ENCODE measurements at places on chromosomes 5 and 9.
A peak's percentile ranks its signal among the peaks of the same experiment; 100 is the strongest.

DNA sequence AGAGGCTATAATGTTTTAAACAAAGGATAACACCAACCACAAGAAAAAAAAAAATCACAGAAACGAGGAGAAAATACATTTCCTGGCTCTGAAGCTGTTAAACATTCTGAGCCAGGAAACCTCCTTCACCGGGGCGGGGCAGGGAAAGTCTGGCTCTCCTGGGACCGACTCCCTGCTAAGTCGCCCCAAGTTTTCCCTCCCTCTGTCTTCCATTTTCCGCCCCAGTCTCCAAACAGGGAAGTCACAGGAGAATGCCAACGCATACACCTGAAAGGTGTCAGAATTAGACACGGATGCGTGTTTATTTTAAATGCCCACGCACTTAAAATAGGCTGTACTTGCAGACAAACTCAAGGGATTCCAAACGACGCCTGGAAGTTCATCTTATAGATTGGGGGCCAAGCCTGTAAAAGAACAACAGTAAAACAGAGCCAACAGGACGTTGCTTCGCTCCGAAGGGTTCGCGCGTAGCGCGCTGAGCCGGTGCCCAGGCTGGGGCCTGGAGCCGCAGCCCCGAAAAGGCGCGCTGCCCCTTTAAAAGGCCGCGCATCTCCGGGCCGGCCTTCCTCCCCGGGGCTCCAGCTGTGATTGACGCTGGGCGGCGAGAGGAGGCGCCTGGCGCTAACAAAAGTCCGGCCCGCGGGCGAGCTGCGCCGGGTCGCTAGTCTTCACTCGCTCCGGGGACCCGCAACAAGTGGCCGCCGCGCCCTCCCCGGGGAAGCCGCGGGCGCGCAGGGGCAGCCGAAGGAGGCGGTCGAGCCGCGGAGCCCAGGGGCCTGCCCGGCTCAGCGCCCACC, at the start of gene FBXL7:
Gene FBXL7, plus strand, starts transcription at position 653 of the 797 bp plus-strand sequence.
- peak; percentile 22 for DNase-seq

- DNase-seq, result peak; percentile 5
These were observed 106.3 kb upstream of the SNX2 start for GRCh38 chr5:122668552-122668951.

DNA sequence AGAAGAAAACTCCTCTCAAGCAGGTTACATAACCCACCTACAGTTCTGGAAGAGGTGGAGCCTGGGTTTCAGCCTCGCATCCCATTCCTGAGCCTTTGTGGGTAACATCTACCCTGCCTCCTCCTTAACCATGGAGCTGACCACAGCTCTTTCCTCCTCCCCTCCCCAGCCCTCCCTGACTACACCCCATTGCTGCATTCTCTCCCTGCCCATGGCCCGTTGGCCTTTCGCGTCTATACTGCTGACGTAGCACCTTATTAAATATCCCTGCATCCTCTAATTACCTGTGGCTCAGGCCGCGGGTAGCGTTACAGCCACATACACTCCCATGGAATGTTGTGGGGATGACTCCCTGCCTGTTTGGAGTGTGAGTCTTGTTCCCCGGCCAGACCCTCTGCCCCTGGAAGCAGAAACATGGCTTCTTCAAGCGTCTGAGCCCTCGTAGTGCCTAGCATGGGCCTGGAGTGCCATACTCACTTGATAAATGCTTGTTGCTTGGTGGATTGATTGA, 72.8 kb downstream of the WWC1 start:
- no peak for DNase-seq

- DNase-seq, result no peak
These were observed 29.8 kb upstream of the RPL26L1 start for GRCh38 chr5:172929371-172929838.

- DNase-seq, result peak; percentile 51
These were observed 2.2 kb downstream of the HNRNPA0 start for GRCh38 chr5:137751869-137752491.

GRCh38 chr5:170362102-170362501, 27.1 kb downstream of the KCNMB1 start:
- no peak for DNase-seq

DNA sequence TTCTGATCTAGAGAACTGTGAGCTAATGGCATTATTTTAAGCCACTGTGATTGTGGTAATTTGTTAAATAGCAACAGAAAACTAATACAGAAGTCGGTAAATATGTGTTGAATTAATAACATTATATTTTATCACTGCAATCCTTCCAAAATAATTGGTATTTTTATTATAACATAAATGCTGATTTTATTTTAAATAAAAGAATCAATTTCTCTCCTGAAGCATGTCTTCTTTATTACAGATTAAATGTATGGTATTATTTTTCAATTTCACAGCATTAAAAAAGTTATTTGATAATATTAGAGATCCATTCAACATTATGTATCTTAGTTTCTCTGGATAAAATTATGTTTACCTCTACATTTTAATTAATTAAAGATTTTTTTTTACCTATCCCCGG, 165.5 kb upstream of the EDIL3 start:
- no peak for DNase-seq

DNA sequence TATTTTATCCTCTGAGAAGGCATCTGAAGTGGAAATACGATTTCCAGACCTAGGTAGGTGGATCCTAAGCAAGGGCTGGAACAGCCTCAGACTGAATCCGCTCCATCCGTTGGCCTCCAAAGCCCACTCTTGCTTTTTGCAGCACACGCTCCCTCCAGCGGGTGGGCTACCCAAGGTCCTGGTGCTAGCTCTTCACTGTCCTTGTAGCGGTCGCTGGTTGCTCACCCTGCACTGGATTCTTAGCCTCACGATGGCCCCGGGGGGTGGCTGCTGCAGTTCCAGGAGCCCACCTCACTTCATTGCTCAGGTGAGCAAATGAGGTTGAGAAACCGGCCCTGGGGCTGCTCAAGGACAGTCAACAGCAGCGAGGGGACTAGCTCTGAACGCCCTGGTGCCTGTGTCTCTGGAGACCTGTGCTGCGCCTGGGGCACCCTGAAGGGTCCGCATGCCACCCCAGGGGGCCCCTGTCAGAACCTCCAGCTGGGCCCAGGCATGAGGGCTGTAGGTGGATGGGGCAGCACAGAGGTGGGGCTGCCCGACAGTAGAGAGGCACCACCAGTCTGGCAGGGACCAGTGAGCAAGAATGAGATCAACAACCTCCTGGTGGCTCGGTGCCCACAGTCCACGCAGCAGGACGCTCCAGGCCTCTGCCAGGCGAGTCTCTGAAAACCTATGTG, 4.3 kb downstream of the MGAT4B start:
- no peak for DNase-seq

- DNase-seq, result no peak
These were observed 22.5 kb upstream of the DMRT1 start for GRCh38 chr9:818958-819357.

DNA sequence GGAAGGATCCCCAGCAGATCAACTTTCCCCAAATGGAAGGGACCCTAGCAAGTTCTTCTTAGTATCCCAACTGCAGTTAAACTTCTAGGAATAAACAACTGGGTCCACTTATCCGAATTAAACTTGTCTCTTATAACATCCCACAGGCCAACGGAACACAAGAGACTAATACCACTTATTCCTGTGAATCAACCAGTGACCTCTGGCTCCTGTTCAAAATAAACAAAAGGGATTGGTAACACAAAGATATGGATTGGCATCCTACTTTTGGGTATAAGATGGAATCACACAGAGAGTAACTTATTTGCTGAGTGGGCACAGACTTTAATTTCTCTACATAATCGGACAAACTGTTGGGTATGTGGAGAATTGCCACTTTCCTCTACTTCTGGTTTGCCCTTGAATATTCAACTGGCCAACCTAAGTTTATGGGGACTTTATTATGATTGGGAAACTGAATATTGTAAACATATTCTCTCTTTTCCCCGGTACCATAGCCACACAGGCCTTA, 12.4 kb upstream of the PAIP1 start:
- no peak for DNase-seq

GRCh38 chr5:133006653-133007052, 19.7 kb downstream of the ZCCHC10 start:
- DNase-seq, result no peak

- DNase-seq, result peak; percentile 54
These were observed 4.3 kb downstream of the CNOT8 start for GRCh38 chr5:154862766-154863165.

DNA sequence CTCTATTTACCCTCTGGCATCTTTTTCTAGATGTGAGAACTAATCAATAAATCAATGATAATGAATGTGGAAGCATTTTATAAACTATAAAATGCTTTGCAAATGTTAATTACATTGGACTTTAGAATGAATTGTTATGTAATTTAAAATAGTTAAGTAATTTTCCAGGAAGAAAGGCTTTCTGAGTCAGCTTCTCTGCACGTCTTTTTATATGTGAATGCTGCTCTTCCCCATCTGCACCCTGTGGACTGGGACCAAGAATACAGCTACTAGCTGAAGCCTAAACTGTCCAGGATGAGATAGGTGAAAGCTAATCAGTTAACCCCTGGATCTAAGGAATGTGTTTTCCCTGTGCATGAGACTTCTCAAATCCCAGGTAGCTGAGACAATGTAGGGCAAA, 292.9 kb downstream of the NR3C1 start:
- DNase-seq, result no peak

- DNase-seq, result no peak
These were observed 9.3 kb upstream of the FRRS1L start for GRCh38 chr9:109176386-109176785.

DNA sequence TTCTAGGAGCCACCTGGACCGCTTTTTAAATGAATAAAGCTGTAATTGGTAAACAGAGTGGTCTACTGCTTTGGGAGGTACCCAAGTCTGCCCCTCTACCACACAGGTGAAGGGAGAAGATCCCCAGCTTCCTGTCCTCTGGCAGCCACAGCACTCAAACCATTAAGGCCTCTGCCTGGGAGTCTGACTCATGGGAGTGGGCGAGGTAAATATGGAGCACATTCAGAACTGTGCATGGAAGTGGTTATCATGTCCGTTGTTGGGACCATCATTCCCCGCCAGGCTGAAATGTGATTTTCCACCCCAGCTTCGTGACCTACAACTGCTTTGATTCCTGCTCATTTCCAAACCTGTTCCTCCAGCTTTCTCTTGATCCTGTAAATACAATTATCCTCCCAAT, 59.5 kb upstream of the ALDH1B1 start:
- no peak for DNase-seq

GRCh38 chr5:51983161-51983560, 599.9 kb downstream of the ISL1 start:
- DNase-seq, result no peak

DNA sequence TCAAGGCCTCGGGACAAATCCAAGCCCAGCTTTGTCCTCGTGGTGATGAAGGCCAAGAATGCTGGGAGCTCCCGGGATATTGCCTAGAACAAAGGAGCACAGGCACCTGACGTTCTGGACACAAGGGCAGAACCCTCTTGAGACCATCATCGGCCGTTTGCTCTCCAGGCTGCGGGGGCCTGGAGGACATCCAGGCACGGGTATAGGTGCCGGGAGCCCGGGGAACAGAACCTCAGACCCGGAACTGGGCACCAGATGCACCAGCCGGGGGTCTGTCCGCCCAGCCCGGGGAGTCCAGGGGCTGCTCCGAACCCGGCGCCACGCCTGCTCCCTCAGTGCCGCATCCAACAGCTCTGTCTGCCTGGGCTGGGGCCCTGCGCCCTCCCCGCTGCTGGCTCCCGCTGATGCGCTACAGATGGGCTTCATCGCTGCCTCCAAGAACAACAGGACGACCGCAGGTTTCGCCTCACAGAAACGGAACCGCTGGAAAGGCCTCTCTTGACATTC, 88.0 kb downstream of the ADAMTS2 start:
- DNase-seq, result no peak

DNA sequence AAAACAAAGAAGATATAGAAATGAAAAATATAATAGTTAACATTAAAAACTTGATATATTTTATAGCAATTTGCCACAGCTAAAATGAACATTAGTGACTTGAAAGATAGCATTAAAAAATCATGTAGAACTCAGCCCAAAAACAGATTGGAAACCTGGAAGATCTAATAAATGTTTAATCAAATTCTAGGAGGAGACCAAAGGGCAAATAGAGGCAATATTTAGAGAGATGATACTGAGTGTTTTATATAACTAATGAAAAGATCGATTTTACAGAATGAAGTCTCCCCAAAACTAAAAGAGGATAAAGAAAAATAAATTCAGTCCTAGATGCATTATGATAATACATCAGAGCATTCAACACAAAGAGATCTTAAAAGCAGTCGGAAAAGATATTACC, 127.0 kb downstream of the CWC27 start:
- no peak for DNase-seq

- peak; percentile 66 for DNase-seq
These were observed 87.3 kb upstream of the GNAQ start for GRCh38 chr9:78118742-78119473.

DNA sequence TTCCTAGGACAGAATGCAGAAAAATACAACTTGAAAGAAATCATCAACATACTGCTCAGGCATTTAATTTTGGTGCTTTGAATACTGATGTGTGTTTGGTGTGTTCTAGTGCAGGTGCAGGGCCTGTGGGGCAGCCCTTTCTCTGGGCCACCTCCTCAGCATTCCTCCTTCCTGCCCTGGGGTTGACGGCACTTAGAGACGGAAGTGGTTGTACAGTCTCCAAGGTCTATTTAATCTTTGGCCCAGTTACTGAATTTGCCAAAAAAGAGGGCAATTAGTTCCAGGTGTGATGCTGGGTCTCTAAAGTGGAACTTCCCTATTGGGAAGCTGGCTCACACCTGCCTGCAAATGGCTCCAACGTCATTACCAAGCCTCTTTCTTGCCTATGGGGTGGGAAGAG, 269.0 kb downstream of the SH3GL2 start:
- DNase-seq, result no peak

All from GM12865 (cell line).